ENCODE measurements at places on chromosomes 12 and 14.

DNA sequence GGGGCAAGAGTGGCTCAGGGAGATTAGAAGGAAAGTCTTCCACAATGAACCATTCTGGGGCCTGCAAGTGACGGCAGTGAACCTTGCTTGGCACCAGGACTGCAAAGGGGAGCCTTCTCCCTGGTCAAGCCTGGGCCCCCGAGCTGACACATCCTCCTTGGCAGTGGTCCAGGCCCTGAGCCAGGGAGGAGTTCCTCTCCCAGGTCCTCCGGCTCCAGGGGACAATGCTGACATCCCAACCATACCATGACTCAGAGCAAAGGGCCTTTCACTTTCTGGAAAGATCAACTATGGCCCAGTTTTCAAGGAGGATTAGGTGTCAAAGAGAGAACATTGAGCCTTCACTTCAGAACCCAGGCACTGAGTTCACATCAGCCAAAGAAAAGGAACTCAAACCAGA lies 756.5 kb upstream of the TBX3 start:
- DNase-seq: no peak

DNA sequence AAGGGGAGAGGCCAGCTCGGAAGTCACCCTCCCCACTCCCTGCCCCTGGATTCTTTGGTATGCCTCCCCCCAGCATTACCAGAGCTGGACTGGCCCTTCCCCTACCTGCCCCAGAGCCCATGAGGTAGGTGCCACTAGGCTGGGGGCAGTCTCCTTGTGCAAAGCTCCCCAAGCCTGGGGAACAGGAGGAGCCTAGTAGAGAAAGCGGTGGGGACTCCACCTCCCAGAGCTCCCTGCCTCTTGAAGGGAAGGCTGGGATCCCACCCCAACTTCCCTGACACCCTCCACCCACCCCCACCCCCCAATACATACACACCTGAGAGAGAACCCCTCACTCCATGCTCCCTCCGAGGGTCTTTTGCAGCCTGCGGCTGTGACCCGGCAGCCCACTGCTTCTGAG lies 30.4 kb downstream of the FIGNL2 start:
- DNase-seq: no peak

DNA sequence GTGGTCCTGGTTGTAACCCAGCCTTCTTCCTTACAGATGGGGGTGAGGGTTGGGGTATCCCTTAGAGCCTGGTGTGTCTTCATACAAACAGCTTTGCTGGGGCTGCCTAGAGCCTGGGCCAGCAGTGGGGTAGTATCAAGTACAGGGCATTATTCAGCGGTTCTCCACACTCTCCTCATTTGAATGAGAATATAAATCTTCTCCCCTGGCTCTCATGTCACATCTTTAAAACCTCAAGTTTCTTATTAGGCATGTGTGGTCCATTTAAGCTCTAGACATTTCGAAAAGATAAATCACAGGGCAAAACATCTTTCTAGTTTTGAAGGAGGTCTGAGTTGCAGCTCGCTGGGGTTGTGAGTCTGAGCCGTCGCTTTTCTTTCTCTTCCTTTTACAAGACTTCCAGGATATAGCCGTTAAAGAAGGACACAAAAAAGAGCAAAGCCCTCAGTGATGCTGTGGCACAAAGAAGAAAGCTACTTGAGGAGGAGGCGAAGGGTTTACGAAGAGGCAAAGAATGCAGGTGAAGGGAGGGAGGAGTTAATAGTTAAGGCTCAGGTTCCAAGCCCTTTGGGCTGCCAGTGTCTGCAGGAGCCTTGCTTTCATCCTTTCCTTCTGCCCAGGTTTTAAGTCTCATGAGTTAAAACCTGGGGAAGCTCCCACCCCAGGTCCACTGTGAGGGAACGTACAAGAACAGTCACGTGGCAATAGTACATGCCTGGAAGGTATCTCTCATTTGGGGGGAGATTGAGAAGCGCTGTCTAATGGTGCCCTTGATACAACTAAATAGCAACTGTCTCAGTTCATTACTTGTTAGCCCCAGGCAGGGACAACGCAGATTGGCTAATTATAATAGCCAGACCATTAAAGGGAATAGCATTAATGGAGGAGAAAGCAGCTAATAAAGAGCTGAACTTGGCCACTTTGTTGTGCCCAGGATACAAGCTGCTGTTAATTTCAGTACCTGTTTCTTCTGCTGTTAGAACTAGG lies 94.2 kb downstream of the ETV6 start:
- DNase-seq: no peak

GRCh38 chr14:22821193-22822015 lies 6.2 kb upstream of the SLC7A7 start:
- no peak for DNase-seq

DNA sequence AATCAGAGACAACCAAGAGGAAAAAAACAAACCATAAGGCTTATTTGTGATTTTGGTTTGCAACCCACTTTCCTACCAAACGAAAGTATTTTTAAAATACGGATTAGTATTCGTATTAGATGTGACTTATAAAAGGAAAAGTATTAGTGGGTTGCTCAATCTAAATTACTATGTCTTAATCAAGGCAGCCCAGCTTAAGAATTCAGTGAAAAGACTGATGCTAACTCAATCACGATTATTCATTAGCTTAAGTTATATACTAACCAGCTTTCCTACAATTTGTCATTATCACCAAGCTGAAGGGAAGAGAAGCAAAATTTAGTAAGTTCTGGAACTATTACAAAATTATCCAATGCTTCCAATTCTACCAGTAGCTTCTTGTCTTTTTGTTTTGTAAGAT lies 62.7 kb downstream of the FERMT2 start:
- DNase-seq: no peak

- no peak for DNase-seq
Observed at GRCh38 chr14:27721760-27722159, 1044.8 kb upstream of the FOXG1 start.

DNA sequence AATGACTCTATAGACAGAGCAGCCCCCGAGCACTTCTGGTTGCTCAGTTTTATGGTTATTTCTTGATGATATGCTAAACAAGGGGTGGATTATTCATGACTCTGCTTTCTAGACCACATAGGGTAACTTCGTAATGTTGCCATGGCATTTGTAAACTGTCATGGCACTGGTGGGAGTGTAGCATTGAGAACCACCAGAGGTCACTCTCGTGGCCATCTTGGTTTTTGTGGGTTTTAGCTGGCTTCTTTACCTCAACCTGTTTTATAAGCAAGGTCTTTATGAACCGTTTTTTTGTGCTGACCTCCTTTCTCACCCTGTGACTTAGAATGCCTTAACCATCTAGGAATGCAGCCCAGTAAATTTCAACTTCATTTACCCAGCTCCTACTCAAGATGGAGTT lies 1036.2 kb upstream of the FLRT2 start:
- no peak for DNase-seq

GRCh38 chr12:123983822-123984485 lies 10.9 kb downstream of the ZNF664 start:
- DNase-seq: peak; percentile 29

DNA sequence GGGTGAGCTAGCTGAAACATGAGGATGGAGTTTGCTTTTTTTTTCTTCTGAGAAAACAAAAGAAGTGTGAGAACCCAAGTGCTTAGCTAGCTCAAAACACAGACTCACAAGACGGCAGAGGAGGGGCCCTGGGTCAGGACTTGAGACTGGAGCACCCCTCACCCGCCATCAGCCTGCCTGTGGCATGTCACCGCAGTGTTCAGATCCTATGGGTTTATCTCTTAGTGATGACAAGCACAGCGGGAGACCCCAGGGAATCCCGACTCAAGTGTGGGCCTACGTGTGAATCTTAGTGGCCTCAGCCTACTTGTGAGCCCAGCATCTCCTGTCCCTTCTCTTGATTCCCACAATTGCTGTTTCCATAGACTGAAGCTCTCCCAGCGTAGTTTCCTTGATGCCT lies 22.9 kb downstream of the DYRK4 start:
- no peak for DNase-seq

DNA sequence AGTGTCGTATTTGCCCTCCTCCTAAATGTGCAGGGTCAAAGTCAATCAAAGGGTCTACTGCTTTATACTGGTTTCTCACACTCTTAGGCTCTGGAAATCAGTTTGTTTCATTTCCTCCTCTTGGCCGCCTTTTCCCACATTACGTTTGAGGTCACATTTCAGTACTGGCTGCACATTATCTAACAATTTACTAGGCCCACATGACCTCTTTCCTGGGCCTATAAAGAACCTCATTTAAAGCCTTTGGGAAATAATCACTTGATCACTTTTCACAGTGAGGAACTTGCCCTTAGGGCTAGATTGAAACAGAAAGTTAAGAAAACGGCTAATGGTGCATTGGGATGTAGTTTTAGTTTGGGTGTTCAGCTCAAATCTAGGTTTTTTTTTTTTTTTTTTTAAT lies 497.5 kb downstream of the RERGL start:
- no peak for DNase-seq

DNA sequence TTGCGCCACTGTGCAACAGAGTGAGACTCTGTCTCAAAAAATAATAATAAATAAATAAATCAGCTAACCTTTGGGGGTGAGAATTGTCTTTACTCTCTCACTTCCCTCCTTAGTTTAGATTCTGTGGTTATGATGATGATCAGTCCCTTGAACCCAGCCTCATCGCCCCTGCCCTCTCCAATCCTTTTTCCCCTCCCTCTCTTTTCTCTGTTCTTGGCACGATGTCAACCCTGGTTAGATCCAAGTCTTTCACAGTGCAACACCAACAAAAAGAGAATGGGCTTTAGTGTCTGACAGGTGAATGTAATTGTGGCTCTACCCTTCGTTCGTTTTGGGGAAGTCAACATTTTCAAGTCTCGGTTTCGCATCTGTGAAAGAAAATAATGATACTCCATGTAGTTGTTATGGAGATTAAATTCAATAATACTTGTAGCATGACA lies 59.0 kb downstream of the NTN4 start:
- no peak for DNase-seq

DNA sequence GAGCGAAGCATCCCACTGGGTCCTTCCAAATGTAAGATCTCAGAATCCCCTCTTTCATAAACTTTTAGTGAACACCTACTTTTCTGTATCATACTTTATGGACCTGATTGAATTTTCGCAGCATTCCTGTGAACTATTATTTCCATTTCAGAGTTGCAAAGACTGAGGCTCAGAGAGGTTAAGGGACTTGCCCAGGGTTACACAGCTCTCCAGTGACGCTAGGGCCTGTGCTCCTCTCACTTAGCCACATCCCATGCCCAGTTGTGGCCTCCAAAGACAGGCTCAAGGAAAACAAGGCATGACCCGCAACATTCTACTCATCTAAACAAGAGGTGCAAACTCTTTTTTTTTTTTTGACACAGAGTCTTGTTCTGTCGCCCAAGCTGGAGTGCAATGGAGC lies 25.9 kb upstream of the SPPL3 start:
- no peak for DNase-seq

GRCh38 chr14:65187421-65188049 lies 85.2 kb upstream of the MAX start:
- DNase-seq: no peak

DNA sequence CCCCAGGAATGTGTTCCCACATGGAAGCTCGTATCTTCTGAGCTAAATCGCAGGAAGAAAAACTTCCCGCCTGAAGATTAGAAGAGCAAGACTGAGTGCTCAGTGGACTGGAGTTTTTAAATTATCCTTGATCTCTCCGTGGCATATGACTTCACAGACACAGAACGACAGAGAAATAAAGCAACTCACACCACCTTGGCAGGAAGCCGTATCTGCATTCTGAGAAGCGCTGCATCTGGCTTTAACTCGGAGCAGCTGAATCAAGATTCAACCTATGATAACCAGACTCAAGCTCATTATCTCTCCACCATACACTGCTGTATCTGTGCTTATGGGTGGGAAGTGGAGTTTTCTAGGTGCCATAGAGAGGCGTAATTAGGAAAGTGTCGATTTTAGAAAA lies 1482.7 kb downstream of the AACS start:
- DNase-seq: no peak

GRCh38 chr14:104227806-104228205 lies 89.4 kb downstream of the KIF26A start:
- DNase-seq: no peak

- DNase-seq: no peak
Observed at GRCh38 chr12:118082161-118082560, 21.2 kb upstream of the WSB2 start.

GRCh38 chr12:129599406-129599805 lies 304.4 kb downstream of the TMEM132D start:
- DNase-seq: no peak

DNA sequence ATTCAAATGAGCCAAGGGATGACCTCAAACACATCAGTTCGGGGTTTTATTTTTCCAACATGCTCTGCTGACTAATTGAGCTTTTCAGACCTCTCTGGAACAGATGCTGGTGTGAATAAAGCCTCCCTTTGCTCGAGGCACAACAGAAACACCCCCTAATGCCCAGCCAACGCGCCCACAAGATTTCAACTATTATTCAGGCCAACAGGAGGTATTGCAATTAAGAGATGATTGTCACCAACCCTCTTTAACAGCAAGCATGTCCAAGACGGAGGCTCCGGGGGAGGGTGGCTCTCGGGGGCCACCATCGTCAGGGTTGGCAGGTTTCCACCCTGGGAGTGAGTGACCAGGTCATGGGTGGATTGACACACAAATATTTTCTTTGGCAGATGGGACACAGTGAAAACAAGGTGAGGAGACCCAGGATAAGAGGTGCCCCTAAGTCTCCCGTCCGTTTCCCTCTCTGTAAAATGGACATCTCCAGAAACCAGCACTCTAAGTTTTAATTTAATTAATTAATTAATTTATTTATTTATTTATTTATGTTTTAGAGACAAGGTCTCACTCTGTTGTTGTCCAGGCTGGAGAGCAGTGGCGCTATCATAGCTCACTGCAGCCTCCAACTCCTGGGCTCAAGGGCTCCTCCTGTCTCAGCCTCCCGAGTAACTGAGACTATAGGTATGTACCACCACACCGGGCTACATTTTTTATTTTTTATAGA lies 56.1 kb downstream of the MAP1LC3B2 start:
- DNase-seq: no peak

- no peak for DNase-seq
Observed at GRCh38 chr12:82645414-82645813, 41.3 kb upstream of the TMTC2 start.

DNA sequence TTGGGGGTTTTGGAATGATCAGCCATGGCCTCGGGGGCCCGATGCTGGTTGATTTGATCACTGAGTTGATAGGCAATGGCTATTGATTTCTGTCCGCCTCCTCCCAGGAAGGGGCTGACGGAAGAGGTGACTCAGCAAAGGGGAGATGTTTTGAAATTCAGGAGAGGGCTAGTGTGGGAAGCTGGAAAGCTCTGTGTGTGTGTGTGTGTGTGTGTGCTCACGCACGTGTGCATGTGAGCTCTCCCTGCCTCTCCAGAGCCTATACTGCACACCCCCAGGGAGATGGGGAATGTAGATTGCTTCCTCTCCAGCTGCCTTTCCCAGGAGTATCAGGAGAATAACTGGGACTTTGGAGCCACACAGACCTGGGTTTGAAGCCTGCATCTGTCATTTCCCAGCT lies 184.9 kb upstream of the MYL2 start:
- DNase-seq: no peak

- DNase-seq: no peak
Observed at GRCh38 chr14:47154276-47154797, 502.8 kb upstream of the RPL10L start.

GRCh38 chr14:89652352-89652751 lies 235.3 kb upstream of the FOXN3 start:
- no peak for DNase-seq

- DNase-seq: no peak
Observed at GRCh38 chr12:95446506-95446900, 27.4 kb upstream of the METAP2 start.

GRCh38 chr12:86721713-86722397 lies 465.7 kb upstream of the MGAT4C start:
- DNase-seq: peak; percentile 71
